ENCODE measurements at places on chromosomes 7 and 10.

DNA sequence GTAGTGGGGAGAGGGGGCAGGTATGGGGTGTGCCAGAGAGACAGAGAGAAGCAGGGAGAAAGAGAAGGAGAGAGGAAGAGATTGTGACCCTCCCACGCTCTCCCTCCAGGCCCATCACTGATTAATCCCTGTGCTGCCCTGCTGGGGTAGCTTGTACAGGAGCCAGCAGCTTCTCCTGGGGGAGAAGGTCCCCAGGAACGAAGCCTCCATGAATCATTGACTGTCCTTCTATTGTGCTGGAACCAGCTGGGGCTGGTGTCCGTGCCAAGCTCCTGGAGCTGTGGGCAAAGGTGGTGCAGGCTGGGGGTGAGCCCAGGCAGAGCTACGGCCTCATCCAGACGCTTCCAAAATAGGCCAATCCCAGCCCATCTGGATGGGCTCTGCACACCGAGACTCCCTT lies 20.9 kb downstream of the AQP1 start:
- DNase-seq, result no peak

DNA sequence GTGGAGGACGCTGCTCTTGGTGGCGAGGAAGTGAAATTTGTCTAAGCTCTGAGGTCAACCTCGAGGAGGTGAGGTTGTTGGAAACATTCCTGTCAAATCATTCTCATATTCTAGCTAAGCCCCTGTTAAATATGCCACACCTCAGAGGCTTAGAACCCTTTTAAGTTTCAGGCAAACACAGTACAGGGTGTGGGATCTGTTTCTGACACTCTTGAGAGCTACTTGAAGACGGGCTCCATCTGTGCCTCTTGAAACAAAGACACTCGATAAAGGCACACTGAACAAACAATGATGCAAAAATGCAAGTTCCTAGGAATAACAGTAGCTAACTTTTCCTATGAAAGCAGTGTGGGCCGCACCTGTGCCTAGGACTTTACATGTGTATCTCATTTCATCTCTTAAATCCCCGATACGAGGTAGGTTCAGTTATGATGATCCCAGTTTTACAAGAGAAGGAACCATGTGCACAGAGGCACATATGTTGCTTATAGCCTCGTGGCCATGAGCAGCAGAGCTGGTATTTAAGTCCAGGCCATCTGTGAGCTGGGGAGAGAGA lies 299.2 kb downstream of the CCDC3 start:
- DNase-seq, result no peak

GRCh38 chr7:63045575-63045974 lies 953.1 kb upstream of the ZNF722 start:
- DNase-seq, result no peak

- DNase-seq, result no peak
Measured at GRCh38 chr7:128410451-128410753, 620 bp upstream of the IMPDH1 start.

DNA sequence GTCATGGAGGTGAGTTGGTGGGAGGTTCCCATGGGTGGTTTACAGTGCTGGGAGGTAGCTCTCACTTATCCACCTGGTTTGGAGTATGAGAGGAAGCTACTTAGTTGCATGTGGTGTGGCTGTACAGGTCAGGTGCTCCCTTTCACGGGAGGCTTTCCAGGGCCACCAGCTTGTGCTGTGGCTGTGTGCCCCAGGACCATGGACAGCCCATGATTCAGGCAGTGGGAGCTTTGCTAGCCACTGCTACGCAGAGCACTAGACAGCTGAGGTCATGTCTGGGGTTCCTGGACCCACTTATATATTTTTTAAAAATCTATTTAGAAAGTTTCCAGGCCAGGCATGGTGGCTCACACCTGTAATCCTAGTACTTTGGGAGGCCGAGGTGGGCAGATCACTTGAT lies 42.5 kb upstream of the KCNMA1 start:
- no peak for DNase-seq

DNA sequence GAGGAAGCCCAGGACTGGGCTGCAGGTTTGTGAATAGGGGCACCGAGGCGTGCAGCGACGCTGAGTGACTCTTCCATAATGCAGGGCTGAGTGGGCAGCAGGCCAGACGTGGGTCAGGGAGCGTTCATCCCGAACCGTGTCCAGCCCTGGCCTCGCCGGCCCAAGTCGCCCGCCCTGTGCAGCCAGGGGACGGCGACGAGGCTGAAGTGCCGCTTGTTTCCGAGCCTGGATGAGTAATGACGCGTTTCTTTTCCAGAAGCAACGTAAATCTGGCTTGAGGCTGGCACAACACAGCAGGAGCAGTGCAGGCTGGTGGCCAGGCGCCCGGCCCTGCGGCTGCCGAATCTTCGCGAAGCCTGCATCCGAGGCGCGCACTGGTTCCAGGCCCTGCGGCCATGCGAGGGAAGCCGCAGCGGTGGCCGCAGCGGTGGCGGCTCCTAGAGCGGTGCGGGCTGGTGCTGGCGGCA lies 74.0 kb upstream of the SEC61G start:
- no peak for DNase-seq

DNA sequence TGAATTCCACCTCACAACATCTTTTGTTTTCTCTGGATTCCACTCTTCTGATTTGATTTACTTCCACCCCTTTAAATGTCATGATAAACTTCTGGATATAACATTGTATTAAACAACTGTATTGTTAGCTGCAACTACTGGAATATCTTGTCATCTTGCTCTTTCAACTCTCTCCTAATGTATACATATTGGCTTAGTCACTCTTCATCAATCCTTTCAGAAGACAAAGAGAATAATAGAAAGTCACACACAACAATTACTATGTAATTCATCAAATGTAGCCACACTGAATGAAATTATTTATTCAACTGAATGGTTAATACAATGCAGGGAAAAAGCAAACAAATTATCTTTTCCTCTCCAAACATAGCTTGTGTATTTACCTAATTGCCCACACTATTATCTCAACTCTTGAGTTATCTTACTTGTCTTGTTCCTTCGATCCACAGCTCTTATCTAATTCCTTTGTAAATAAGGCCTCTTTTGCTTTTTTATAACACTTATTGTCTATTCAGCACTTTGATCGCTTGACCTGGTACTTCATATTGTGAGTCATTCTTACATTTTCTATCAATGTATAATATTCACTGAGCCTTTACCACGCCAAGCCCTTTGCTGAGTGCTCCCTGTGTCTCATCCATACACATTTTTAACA lies 16.7 kb downstream of the SEMA3A start:
- DNase-seq, result no peak

- no peak for DNase-seq
Measured at GRCh38 chr10:4067931-4068561, 283.0 kb upstream of the KLF6 start.

GRCh38 chr7:93981480-93981874 lies 22.7 kb downstream of the BET1 start:
- DNase-seq, result no peak

DNA sequence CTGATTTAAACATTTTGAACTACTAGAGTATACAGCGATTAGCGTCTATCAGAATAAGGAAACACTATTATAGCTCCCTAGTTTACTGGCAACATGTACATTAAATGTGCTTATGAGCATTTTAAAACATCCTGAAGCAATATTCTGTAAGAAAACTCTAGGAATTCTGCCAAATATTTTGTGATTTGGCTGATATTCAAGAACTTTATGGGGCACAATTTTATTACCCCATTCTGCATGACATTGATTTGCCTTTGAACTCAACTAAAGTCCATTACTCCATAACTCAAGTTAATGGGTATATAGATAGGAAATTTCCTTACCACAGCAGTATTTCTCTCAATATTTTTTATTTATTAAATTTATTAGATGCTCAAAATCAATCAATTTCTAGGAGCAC lies 369.9 kb upstream of the KCND2 start:
- no peak for DNase-seq

DNA sequence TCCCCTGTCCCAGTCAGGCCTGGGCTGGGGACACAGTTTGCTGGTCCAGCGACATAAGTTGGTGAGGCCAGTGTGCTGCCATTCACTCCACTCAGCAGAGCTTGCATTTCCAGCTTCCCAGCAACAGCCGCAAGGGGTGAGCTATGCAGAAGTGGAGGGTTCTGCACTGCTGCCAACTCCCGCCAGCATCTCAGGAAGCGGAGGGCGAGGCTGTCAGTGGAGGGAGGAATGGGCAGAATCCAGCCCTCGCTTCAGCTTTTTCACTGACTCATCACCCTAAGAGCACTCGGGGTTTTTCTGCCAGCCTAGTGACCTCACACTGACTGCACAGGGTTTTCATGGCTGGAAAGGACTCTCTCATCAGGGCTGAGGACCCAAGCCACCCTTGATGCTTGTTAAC lies 625.1 kb upstream of the MKI67 start:
- peak; percentile 67 for DNase-seq

- DNase-seq, result peak; percentile 47
Measured at GRCh38 chr7:123748171-123748733, 551 bp downstream of the WASL start.

DNA sequence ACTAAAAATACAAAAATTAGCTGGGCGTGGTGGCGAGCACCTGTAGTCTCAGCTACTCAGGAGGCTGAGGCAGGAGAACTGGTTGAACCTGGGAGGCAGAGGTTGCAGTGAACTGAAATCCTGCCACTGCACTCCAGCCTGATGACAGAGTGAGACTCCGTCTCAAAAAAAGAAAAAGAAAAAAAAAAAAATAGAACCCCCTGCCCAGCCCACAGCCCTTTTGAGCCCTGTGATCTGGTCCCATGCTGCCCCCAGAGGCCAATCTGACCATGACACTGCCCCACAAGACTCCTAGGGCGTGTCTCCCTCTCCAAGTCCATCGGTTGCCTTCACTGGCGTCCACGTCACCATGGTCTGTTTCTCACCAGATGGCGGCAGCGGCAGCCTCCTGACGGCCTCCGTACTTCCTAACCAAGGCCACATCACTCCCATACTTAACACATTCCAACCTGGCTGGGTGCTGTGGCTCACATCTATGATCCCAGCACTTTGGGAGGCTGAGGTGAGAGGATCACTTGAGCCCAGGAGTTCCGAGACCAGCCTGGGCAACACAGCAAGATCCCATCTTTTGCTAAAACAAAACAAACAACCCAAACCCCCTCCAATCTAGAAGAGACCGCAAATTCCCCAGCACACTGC lies 18.0 kb downstream of the STX1A start:
- peak; percentile 57 for DNase-seq

DNA sequence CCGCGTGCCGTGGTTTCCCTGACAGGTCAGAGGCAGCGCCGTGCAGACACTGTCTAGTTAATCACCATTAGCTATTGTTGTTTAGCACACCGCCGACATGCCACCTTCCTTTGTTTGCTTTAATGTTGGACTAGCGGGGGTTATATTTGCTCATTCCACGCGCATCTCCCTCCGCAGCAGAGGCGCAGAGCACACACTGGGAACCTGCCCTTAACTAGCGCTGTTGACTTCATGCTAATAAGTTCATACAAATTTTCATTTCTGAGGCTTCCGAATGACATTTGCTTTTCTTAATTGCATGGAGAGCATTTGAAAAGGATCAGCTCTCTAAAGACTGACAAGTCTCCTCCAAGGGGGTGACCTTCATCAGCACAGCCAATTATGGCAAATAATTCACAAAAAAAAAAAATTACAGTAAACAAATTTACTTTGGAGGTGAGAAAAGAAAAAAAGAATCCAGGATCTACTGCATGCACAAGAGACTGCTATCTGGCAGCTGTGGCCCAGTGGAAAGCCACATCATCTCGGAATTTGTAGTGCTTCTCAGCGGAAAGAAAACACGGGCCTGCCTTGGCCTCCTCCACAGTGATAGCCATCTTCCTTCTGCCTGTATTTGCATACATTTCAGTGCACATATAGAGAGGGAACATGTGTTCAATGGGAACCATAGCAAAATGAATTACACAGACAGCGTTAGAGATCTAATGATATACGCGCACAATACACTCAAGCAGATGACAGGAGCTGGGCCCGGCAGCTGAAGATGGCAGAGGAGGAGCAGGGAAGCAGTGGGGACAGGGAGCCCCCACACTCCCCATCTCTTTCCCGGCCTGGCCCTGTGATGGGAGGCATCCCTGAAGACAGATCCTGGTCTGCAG lies 94.2 kb downstream of the EBF3 start:
- no peak for DNase-seq

DNA sequence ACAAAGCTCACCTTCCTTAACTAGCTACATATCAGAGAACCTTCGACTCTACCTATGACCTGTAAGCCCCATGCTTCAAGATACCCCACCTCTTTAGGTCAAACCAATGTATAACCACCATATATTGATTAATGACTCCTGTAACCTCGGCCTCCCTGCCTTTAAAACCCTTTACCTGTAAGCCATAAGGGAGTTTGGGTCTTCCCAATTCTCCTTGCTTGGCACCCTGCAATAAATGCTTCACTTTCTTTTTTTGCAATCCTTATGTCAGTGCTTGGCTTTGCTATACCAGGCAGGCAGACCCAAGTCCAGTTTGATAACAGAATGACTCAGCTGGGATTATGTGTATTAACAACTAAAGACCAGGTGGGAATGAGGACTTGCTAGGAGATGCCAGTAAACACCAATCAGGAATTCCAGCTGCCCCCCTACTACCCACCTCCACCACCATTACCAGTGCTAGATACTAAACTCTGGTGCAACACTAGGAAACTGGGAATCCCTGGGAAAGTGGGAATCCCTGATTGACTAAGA lies 22.0 kb upstream of the SLC35G1 start:
- no peak for DNase-seq

GRCh38 chr10:60003651-60004523 lies 97.5 kb upstream of the CCDC6 start:
- no peak for DNase-seq

- no peak for DNase-seq
Measured at GRCh38 chr7:105840981-105841749, 35.2 kb downstream of the ATXN7L1 start.

- no peak for DNase-seq
Measured at GRCh38 chr10:130403153-130404075, 267.2 kb downstream of the GLRX3 start.

GRCh38 chr7:16114633-16115032 lies 306.7 kb downstream of the CRPPA start:
- DNase-seq, result no peak

DNA sequence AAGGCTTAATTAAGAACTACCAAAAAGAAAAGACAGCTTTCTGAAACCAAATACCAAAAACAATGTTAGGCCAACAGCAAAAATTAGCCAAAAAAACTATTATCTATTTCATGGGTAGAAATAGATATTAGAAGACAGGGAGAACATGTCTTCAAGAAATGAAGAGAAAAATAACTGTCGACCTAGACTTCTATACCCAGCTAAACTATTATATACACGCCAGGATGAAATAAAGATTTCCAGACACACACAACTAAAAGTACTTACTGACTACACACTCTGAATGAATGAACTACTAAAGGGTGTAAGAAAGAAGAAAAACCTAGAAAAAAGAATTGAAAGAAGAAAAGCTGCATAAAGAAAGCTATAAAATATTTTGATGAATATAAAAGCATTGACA lies 11.5 kb upstream of the CDHR3 start:
- no peak for DNase-seq

GRCh38 chr7:129804111-129804889 lies 148.5 kb downstream of the UBE2H start:
- no peak for DNase-seq
